ENCODE measurements at places on chromosomes 7 and 10. TPM values are rescaled to one million over a fixed set of nuclear protein-coding genes. Genes with fewer than 3 reads are reported as not detected.

Gene SFRP4
- total RNA-seq = not detected

Gene JAKMIP3
- total RNA-seq = not detected

Gene ZPBP
- total RNA-seq = not detected

Gene ZNF853
- 1.9 TPM for total RNA-seq

Gene H2BK1
- not detected for total RNA-seq

Gene ZNF680
- 15.6 TPM for total RNA-seq

Gene KCNIP2
- total RNA-seq = 0.31 TPM

Gene GNGT1
- total RNA-seq = not detected

Data from bladder microvascular endothelial cell (primary cell).